Cardiac muscle cell (in vitro differentiated cells and primary cell): ENCODE measurements at places on chromosomes 12 and 14.

DNA sequence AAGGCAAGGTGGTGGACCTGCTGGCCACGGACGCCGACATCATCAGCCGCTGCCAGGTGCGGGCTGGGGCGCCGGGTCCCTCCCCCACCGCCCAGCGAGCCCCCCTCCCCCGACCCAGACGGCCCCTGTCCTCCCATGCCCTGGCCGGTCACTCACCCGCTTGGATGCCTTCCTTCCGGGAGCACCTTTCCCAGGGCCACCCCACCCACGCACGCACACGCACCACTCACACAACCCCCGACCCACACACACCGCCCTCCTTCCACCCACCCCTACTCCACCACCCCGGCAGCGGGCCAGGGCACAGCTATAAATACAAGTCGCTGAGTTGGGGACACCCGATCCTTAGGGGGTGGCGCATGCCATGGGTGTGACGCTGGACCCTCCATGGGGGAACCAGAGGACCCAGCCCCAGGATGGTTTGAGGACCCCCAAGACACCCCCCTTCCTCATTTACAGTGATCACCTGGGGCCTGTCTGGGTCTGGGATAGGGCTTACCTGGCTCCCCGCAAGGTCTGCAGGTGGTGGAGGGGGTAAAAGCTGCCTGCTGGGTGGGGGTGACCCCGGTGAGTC is 465 bp downstream of the ADSS1 start:
- H3K36me3 ChIP-seq, result no peaks in the 10 kb centered on the region
- peaks cover 23% of the 10 kb centered on the region for H3K4me1 ChIP-seq
- no peak for DNase-seq
- peak overlapping the region; percentile 76 for H3K4me3 ChIP-seq
- H3K27me3 ChIP-seq, result no peaks in the 10 kb centered on the region

DNA sequence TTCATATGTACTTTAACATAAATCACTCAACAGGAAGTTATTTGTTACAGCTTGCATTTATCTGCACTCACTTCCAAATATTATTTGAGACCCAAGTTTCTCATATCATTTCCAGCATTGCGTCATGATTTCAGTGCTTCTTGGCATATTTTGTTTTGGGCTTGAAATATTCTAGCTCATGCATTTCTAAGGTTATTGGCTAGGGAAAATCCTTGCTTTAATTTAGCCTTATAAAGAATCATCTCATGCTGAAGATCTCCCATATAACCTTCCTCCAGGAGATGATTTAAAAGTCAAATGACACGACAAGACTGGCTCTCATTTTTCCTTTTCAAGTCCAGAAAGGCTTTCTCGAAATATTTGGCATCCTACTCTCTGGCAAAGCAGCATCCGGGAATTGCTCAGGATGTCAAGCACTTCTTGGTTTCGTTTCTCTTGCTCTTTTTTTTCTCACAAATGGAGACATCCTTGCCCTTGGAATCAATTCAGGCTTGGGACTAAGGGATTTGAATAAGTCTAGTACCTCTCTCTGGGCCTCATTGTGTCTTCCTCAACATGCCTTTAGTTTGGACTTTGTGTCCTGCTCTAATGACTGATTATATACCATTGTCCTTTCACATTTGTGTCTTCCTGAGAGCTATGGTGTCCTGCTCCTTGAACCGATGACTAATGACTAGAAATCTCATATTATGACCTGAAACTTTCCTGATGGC is 295.0 kb downstream of the RMST start:
- no peak overlapping the region for H3K4me3 ChIP-seq
- H3K4me1 ChIP-seq, result no peaks in the 10 kb centered on the region
- no peaks in the 10 kb centered on the region for H3K27me3 ChIP-seq
- DNase-seq, result peak; percentile 21
- H3K27ac ChIP-seq, result no peak overlapping the region

- no peaks in the 10 kb centered on the region for H3K36me3 ChIP-seq
- DNase-seq, result no peak
- no peak overlapping the region for H3K4me3 ChIP-seq
- H3K27me3 ChIP-seq, result no peaks in the 10 kb centered on the region
- H3K27ac ChIP-seq, result no peak overlapping the region
Observed at GRCh38 chr14:34989762-34990161, 7.0 kb downstream of the SRP54 start.

DNA sequence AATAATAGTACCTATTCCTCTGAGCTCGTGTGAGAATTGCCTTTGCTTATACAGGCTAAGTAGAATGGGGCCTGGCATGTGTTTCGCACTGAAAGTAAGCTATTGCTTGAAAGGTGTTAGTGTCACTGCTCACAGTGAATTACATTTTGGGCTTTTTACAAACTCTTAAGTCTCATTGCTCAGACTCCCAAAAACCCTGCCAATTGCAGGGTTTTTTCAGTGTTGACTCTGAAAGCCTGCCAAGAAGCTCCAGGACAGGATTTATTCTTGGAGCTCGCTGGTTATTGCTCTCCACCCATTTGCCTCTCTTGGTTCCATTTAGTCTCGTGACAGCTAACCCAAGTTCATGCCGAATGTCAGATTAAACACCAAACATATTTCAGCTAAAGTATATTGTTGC is 39.8 kb downstream of the NOPCHAP1 start:
- no peaks in the 10 kb centered on the region for H3K27me3 ChIP-seq
- no peaks in the 10 kb centered on the region for H3K36me3 ChIP-seq
- peak overlapping the region; percentile 97 for H3K27ac ChIP-seq
- no peak overlapping the region for H3K4me3 ChIP-seq
- DNase-seq, result peak; percentile 72

GRCh38 chr14:104557086-104557485 is 22.5 kb upstream of the C14orf180 start:
- no peaks in the 10 kb centered on the region for H3K4me1 ChIP-seq
- no peak overlapping the region for H3K4me3 ChIP-seq
- H3K27ac ChIP-seq, result no peak overlapping the region
- H3K36me3 ChIP-seq, result no peaks in the 10 kb centered on the region

DNA sequence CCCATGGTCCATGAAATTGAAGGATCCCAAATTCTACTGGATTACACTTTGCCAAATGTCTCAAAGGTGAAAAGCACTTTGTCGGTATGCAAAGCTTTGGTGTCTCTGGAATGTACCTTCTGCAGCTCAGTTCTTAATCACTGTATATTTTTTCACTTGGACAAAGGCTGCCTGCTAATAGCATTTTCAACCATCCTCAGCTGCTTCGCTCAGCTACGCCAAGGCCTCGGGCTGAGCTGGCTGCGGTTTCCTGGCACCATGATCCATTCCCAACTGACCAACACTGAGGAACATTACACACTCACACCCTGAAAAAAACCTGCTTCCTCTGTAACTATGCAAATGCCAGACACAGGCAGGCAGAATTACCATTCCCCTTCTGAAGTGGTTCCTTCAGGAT is 335.2 kb downstream of the DPF3 start:
- no peaks in the 10 kb centered on the region for H3K36me3 ChIP-seq
- H3K4me1 ChIP-seq, result peaks cover 26% of the 10 kb centered on the region
- no peaks in the 10 kb centered on the region for H3K27me3 ChIP-seq
- peak; percentile 13 for DNase-seq
- no peak overlapping the region for H3K27ac ChIP-seq

GRCh38 chr12:57196439-57196838 is 20.2 kb upstream of the NXPH4 start:
- H3K36me3 ChIP-seq, result peaks cover 57% of the 10 kb centered on the region
- H3K27me3 ChIP-seq, result no peaks in the 10 kb centered on the region
- no peaks in the 10 kb centered on the region for H3K4me1 ChIP-seq
- no peak overlapping the region for H3K27ac ChIP-seq

DNA sequence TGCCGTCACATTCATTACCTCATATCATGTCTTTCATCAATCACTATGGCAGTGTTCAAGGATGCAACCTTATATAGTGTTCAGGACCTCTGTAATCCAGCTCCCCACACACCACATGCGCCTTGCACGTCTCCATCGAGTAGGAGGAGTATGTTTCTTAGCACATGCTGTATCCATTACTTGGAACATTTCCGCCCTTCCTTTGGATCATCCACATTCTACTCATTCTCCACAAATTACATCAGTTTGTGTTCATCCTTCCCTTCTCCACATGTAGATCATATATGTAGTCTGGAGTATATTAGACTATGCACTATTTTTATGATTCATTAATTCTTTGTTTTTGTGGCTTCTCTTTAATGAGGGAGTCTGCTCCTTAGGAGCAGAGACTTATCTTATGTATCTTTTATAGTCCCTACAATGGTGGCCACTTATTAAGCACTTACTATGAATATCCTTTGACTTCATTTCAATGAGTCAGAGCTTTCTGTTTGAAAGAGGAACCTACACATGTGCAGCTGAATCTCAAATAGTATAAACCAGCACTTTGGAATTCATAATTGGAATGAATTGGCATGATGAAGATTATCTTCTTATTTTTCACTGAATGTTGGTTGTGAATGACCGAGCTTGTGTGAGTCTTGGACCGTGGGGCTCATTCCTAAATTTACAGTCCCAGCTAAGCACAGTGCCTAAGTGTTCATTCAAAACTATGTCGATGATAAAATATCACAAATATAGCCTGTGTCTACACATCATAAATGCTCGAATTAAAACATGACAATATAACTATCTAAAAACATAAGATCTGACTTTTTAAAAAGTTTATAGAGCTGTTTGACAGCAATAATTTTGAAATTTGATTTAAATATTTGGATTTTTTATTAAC is 30.2 kb upstream of the NPAS3 start:
- no peak for DNase-seq
- H3K4me3 ChIP-seq, result no peak overlapping the region
- H3K27me3 ChIP-seq, result no peaks in the 10 kb centered on the region
- H3K4me1 ChIP-seq, result no peaks in the 10 kb centered on the region
- H3K27ac ChIP-seq, result no peak overlapping the region

DNA sequence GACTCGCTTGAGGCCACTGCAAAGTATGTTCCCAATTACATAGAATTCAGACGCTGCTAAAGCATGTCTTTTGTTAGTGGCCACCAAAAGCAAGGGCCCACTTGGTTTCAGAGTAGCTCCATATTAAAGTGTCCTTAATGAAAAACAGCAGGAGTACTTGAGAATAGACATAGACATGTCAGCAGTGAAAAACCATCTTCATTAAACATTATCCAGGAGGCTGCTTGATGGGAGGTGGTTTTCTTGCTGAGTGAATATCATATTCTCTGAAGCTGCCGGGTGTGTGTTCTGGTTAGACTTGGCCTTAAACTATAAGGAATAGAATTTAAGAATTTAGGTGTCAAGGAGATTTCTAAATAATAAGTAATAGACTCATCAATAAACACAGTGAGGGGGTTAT is 79.5 kb upstream of the CCDC198 start:
- no peaks in the 10 kb centered on the region for H3K27me3 ChIP-seq
- H3K36me3 ChIP-seq, result no peaks in the 10 kb centered on the region
- DNase-seq, result no peak
- H3K4me1 ChIP-seq, result no peaks in the 10 kb centered on the region
- no peak overlapping the region for H3K4me3 ChIP-seq
